Stimulated activated CD8-positive, alpha-beta memory T cell treated with anti-CD3 and anti-CD28 coated beads, Interleukin-2, amount 100 ng/mL, for 1 hour (primary cell): ENCODE measurements at places on chromosomes 5 and 9.

- DNase-seq: no peak
These were observed at the start of gene PCDHA2 for GRCh38 chr5:140794595-140795258. TSS of gene PCDHA2 (plus strand) at chr5:140794852.

- DNase-seq: no peak
These were observed 22.3 kb downstream of the GALNT12 start for GRCh38 chr9:98829766-98830165.

- DNase-seq: no peak
These were observed 212.5 kb downstream of the FANCC start for GRCh38 chr9:95104980-95105379.

GRCh38 chr5:7867260-7867659 is 1.6 kb downstream of the FASTKD3 start:
- DNase-seq: no peak

- DNase-seq: peak; percentile 43
These were observed 2.9 kb upstream of the FOXD1 start for GRCh38 chr5:73451224-73452130.
